CD4-positive, alpha-beta T cell treated with Interleukin-6 for 4 hours (primary cell): ENCODE measurements at places on chromosomes 16 and 17.

- no peak for DNase-seq
Observed at GRCh38 chr16:56891685-56892084, 26.7 kb downstream of the SLC12A3 start.

DNA sequence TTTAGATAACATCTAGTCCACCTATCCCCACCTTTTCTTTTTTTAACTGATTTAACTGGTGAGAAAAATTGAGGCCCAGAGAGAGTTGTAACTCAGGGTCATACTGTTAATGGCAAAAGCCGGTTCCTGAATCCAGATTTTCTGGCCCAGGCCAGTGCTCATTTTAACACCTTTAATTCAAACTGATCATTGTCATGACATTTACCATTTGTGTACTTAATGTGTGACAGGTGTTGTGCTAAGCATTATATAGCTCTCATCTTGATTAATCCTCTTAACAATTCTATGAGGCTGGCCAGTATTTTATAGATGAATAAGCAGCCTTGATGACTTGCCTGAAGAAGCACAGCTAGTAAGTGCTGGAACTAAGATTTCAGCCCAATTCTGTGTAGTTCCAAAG lies 14.4 kb downstream of the RHOT1 start:
- no peak for DNase-seq

- no peak for DNase-seq
Observed at GRCh38 chr17:42347198-42347597, 41.0 kb downstream of the STAT3 start.

- no peak for DNase-seq
Observed at GRCh38 chr16:78240459-78241222, 141.2 kb downstream of the WWOX start.

GRCh38 chr17:34201225-34201624 lies 53.9 kb upstream of the CCL2 start:
- no peak for DNase-seq

DNA sequence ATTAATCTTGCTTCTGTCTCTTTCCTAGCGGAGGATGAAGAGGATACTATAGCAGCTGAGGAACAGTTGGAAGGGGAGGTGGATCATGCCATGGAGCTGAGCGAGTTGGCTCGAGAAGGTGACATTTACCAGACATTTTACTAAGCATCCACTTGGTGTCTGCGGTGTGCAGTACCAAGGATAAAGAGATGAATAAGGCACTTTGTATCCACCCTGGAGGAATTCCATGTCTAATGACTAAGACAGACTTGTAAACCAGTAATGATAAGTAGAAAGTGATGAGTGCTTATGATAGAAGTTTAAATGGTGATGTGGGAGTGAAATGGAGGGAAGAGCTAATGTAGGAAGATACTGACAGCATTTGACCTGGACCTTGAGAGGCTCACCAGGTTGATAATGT lies 12.0 kb downstream of the SRCAP start:
- DNase-seq: no peak

- DNase-seq: no peak
Observed at GRCh38 chr17:15321556-15322251, 19.7 kb downstream of the TEKT3 start.

DNA sequence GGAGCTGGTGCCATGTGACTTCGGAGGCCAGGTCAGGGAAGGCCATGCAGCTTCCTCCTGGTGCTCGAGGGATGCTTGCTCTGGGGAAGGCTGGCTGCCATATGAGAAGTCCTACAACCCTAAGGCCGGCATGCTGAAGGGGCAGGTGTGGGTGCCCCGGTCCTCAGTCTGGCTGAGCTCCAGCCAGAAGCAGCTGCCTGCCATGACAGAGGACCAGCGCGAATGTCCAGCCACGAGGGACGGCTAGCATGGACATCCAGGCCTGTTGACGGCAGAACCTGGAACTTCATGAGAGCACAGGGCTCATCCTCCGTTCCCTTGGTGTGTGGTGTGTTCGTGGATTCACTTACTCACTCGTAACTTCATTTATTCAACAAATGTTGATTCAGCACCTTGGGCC lies 140.6 kb downstream of the IRF8 start:
- DNase-seq: no peak

GRCh38 chr17:65099941-65100315 lies 37.2 kb upstream of the RGS9 start:
- peak; percentile 64 for DNase-seq

- DNase-seq: no peak
Observed at GRCh38 chr16:50519602-50520001, 28.6 kb upstream of the NKD1 start.

GRCh38 chr17:28810437-28810836 lies 32.2 kb downstream of the FAM222B start:
- no peak for DNase-seq

DNA sequence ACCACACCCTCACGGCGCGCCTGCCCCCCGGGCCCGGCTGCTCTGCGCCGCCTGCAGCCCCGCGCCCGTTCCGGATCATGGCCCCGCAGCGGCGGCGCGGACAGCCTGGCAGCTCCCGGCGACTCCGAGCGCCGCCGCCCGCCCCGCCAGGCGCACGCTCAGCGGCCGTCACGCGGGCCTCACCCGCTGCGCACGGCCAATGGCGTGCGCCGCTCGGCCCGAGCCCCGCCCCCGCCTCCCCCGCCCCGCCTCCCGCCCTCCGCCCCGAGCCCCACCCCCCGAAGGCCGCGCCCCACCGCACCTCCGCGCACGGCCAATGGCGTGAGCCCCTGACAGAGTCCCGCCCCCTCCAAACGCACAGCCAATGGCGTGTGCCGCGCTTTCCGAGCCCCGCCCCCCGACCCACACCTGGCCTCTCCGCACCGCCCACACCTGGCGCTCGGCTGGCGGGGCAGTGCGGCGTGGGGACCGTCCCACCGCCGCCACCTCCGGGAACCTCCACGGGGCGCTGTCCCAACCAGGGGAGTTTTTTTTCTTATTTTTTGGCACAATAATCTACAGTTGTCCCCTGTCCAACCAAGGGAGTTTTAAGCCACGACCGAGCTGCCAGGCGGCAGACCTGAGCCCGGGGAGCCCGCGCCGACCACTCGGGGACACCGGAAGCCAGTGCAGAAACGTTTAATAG lies at the start of gene PCYT2:
Gene PCYT2 (minus strand): TSS at position 123 of the 685 bp plus-strand sequence. CDS start 44 bp downstream, at position 79.
- peak; percentile 96 for DNase-seq

DNA sequence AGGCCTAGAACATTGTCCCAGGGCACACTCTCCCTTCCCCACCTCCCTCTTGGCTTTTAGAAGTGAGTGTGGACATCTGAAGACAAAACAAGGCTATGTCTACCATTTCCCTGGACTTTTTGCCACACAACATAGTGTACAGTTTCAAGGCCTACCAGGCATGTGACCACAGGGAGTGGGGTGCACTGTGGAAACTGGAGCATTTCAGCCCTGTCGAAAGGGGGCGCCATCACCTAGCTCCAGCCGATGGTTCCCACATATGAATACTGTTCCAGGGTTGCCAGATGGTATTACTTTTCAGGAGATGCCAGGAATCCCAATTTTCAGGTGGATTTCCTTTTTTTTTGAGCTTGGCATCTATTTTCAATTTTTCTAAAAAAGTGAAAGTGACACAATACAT lies 140.7 kb downstream of the KATNIP start:
- DNase-seq: no peak

DNA sequence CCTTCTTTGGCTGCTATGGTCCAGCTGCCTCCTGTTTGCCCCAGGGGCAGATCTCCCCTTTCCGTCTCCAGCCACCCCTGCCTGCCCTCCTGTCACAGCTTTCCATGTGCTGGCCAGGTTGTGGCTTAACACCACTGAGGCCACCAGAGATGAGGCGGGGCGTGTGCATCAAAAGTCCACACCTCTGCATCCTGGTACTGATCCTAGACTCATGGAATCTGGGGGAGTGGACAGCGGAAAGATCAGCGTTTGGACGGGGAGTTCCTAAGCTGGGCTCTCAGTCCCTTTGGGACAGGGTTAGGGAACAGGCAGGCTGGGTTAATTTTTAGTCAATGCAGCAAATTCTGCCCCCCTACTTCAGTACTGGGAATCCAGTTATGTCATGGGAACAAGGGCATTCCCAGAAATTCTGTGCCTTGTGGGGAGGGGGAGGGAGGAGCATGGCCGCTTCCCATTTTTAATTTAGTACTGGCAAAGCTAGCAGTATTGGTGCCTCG lies 3.9 kb downstream of the IGFBP4 start:
- no peak for DNase-seq

DNA sequence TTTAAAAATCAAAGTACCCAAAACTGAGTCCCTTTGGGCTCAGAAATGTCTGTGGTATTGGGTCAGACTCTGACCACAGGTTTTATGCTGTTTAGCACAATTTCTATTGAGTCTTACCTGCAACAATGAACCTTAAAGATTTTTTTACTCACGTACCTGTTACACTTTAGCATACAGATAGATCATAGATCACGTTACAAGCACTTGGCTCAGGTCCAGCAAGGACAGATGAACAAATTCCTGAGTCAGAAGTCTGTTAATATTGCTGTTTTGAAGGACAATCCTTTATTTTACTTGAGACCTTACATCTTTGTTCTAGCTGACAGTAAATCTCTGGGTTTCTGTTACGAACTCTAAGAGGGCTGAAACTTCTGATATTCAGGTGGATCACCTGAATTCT lies 12.8 kb downstream of the SLC7A6OS start:
- DNase-seq: no peak

GRCh38 chr17:2511138-2511461 lies 588 bp downstream of the METTL16 start:
- no peak for DNase-seq

- DNase-seq: no peak
Observed at GRCh38 chr16:3912897-3913296, 32.4 kb upstream of the CREBBP start.

DNA sequence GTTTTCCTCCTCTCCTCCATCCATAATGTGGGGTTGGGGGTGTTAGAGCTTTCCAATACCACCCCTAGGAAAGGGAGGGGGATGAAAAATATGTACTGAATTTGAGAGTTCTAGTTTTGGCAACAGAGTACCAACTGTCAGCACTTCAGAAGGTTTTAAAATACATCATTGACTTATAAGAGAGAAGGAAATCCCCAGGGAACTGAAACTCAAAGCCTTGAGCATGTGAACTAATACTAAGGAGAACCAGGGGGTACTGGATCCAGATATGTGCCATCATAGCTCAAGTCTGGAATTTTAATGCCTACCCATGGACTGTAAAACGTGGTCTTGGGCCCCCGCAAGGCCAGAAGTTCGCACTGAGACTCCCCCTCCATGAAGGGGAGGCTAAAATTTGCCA lies 15.8 kb downstream of the CACNG5 start:
- DNase-seq: no peak

DNA sequence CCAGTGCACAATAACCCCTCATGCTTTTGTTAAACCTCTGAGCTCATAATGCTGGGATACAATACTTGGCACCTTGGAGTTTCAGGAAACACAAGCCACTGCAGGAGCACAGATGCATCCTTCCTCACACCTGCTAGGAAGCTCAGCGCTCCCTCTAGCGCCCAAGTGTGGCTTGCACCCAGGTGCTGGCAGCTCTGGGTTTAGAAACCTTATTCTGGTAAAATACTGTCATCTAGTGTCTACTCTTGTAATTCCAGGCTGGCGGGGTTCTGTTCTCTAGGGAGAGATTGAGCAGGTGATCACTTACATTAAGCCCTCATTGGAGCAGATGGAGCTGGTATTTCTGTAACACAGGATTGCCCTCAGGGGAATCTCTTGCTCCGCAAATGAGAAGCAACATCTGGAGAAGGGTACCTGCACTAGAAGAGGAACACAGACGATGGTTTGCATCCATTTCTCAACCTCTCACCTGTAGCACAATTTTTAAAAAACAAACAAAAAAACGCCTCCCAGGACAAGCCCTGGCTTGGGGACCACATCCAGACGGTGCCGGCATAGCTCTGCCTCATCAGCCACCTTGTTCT lies 1.5 kb downstream of the CCL1 start:
- peak; percentile 53 for DNase-seq

- peak; percentile 74 for DNase-seq
Observed at GRCh38 chr17:3710951-3711383, 12.7 kb upstream of the HASPIN start.

- DNase-seq: no peak
Observed at GRCh38 chr16:66418165-66418962, 8.7 kb upstream of the BEAN1 start.

- DNase-seq: no peak
Observed at GRCh38 chr17:42975265-42975664, 4.6 kb downstream of the PTGES3L start.

GRCh38 chr17:33469911-33470310 lies 176.8 kb upstream of the ASIC2 start:
- DNase-seq: no peak

DNA sequence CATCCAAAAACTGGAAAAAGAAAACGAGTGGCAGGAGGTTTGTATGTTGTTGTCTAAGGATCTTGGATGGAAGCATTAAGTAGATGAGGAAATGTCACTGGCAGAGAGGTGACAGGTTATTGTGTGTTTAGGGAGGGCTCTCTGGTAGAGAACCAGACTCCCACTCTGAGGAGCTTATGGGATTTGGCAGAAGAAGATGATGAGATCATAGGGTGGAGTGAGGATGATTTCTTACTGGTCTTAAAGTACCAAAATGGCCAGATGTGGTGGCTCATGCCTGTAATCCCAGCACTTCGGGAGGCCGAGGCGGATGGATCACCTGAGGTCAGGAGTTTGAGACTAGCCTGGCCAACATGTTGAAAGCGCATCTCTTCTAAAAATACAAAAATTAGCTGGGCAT lies 9.0 kb downstream of the WWOX start:
- no peak for DNase-seq

- no peak for DNase-seq
Observed at GRCh38 chr16:13944816-13945215, 24.9 kb downstream of the ERCC4 start.

DNA sequence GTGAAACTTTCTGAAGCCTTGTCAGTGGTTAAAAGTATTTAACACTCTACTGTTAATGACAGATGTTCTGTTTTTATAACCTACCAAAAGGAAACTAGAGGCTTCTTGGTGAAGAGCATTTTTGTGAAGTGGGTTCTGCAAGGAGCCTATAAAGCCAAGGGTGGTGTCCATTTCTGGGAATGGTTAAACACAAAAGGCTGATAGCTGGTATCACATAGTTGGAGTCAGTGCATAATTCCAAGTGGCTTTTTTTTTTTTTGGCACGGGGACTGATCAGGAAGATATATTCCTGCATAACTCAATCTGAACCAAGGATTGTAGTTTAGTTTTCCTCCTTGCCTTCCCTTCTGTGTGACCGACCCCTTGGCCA lies 27.6 kb upstream of the KPNB1 start:
- DNase-seq: no peak

- DNase-seq: no peak
Observed at GRCh38 chr16:85648805-85649204, 35.7 kb downstream of the GSE1 start.
